ENCODE measurements at places on chromosomes 12 and 14.

DNA sequence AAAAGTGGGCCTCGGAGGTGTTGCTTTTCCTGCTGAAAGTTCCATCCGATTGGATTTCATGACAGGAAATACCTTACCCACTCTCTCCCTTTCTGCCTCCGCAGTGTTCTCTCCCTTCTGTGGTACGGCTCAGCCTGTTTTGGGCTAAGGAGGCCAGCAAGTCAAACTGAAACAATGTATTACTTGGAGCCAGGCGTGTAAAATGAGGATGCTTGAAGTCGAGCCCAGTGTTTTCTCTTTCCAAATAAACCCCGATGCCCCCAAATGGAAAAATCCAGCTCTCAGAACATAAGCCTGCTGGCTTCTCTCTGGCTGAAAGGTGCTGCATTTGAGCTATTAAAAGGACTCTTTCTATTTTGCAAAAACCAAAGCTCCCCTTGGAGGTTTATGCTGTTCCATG lies 124.7 kb downstream of the ZNF664 start:
- no peak for DNase-seq

DNA sequence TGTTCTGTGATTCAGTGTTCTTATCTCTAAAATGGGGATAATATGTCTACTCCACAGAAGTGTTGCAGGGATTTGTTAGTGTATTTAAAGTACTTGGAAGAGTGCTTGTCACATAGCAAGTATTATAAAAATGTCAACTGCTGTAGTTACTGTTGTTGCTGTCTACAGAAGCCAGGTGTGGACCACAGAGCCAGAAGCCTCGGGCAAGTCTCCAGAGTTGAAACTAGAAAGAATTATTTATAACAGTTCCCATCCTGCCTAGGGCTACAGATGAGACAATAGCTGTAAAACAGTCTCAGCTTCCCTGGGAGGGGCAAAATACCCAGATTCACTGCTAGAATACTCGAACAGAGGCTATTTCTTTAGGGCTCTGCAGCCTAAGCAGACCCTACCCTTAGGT lies 55.4 kb upstream of the FUT8 start:
- no peak for DNase-seq

DNA sequence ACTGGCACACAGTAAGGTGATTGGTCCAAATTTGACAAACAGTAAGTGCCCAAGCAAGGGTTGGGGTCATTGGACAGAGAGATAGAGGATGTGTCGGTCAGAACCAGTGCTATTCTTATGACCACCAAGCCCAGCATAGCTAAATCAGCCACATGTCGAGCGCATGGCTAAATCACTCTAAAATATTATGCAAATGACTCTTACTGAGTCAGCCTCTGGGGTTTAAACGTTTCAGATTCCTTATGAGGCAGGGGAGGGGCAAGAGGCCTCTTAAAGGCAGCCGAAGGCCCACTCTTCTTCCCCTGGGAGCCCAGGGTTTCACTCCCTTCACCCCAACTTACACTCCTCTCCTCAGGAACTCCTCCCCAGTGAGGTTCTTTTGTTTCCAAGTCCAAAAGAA lies 603 bp upstream of the ENDOU start:
- peak; percentile 88 for DNase-seq

DNA sequence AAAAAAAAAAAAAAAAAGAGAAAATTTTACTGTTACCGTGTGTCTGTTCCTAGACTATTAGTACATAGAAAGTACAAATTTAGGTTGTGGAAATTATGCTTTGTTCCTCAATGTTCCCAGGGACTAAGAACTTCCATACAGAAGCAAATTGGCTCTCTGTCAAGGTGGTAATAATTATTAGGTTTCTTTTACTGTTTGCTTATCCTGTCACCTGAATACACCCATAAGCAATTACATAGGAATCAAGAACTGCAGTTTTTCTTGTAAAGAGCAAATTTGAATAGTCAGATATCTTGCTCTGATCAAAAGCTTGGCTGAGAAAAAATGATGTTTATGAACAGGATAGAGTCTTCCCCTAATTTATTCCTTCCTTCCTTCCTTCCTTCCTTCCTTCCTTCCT lies 191.2 kb downstream of the AEBP2 start:
- DNase-seq, result no peak

DNA sequence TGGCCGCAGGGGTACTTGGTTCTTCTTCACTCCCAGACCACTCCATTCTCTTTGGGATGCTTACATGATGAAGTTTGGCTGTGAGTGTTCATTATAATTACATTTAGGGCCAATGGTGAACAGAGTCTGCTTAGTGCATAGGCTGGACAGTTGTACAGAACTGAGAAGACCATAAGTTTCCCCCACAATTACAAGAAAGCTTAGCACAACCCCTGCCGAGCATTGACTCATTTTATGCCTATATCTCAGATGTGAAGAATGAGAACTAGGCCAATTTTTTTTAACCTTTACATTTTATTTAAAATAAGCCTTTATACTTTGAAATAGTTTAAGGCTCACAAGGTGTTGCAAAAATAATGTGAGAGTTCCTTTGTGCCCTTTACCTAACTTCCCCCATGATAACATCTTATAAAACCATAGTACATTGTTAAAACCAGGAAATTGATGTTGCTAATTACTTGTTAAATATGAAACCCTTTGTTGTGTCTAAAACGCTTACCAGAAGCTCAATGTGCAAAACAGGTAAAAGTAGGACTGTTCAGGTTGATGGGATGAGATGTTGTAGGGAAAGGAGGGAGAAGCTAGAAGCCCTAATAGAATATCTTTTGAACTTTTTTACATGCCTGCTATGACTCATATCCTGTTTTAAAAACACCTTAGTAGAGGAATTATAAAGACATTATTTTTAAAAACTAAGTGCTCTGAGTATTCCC lies 47.2 kb downstream of the ALDH1L2 start:
- no peak for DNase-seq

DNA sequence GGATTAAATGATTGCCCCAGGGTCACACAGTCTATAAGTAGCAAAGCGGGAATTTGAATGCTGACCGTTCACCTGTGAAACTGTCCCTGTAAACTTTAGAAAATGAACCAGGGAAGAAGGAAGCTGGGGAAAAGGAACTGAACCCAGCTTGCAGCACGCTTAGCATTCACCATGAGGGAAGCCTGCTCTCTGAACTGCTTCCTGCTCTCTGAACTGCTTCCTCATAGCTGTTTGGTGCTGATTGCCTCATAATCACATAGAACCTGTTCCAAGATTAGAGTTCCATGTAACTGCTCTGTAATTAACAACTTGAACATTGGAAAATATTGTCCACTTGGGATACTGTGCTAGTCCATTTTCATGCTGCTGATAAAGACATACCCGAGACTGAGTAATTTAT lies 1504.8 kb upstream of the TMEM132C start:
- no peak for DNase-seq

Data from fibroblast of skin of right biceps (primary cell).